ENCODE measurements at places on chromosomes 6 and 20.

DNA sequence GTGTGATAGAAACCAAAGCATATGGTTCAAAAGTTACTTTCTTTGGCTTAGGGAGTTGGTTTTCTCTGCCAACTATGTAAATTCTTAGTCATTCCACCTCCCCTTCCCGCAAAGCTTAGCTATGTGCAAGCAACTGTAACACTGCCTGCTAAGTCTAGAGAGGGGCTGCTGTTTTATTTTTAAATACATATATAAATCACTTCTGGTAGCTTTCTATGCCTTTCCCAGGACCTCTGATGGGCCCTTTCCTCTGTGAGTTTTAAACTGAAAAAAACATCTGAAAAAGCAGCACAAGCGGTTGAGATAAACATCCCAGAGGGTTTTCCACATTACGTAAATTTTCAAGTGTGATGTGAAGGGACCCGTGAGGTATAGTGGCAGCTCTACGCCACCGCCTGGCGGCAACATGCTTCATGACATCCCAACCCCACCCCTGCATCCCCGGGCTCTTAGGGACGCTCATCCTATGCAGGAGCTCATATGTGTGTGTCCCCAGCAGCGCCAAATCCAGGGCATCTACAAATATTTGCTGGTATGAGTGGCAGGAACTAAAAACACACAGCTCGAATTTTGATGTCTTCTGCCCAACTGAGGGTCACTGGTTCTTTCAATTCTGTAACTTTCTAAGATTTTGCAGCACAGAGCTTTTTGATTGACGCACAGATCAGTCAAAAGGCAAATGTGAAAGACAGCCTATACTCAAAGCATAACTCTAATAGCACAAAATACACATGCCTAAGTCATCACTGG, 12.7 kb downstream of the SAYSD1 start:
- no peak for DNase-seq

DNA sequence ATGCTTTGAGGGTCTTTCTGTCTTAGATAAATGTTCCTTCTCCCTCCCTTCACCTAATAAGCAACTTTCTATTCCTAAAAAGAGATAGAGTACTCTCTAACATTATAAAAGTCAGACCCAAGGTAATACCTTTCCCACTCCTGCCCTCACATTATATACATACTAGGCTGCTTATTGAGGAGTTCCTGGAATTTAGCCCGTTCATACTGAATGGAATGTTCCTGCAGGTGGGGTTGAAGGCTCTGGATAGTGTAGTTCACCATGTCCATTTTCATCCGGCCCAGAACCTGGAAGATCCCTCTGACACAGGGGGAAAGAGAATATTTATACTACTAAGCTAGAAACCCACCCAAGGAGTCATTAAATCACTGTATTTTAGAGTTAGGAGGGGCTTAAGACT, 20.4 kb downstream of the TCP11 start:
- no peak for DNase-seq

DNA sequence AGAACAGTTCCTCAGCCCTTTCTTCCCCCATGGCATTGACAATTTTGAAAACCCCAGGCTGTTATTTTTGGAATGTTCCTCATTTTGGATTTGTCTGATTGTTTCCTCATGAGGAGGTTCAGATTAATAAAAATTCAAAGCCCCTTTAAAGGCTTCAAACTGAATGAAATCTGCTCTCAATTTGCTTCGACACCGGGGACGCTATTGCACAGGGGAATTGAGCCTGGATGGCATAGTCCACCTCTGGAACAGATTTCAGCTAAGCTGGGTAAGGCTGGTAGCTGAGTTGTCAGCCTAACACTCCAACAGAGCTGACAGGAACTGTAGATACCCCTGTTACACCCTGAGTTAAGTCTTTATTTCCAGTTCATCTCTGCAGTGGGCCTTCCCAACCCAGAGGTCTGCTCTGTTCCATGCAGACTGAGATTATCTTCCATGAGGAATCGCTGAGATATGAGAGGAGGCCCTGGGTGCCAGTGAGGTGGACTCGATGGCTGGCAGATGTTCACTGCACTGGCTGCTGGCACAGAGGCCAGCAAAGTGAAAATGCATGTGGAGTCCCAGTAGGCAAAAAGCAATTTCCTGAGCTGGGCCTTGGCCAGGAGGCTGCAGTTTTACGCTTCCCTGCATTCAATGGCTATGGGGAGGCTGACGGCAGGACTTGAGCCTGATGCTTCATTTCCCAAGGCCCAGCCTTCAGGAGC, 73.3 kb upstream of the PAX1 start:
- no peak for DNase-seq

- no peak for DNase-seq
These were observed 24.1 kb downstream of the PXT1 start for GRCh38 chr6:36418558-36418957.

- no peak for DNase-seq
These were observed 6.7 kb upstream of the DLGAP4 start for GRCh38 chr20:36299459-36299858.

DNA sequence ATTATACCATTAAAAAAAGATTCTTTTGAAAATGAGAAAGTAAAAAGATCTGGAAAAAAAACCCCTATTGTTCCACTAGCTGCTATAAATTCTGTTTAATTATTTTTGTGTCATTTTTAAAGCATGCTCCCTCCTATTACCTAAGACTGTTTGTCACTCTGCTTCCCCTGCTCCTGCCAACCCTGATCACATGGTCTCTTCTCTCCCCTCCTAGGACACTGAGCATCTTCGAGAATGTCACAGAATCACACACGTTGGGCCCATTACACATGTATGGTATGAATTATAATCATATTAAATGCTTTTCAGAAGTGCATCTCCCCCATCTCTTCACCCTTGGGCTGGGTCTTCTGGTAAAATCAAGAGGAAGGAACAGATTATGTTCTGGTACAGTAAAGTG, 6.2 kb downstream of the SNAP91 start:
- no peak for DNase-seq

GRCh38 chr20:52972965-52973819, 1.0 kb downstream of the TSHZ2 start:
- no peak for DNase-seq

DNA sequence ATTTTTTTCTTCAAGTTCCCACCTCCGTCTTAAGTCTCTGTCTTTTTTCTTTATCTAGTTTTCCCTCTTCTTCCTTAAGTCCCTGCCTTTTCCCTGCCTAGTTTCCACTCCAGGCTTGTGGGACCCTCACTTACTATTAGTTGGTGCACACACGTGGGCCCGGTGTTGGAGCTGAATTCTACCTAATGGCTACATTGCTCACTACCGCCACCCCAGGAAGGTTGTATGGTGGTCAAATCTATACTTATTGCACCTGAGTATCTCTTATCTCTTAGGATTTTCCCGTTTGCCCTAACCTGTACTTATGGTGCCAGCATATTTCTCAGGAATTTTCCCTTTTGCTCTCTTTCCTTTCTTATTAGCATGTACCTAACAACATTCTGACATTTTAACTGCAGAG, 692.8 kb downstream of the EPM2A start:
- no peak for DNase-seq

- DNase-seq, result no peak
These were observed 327.6 kb upstream of the HTR1E start for GRCh38 chr6:86609549-86610388.

GRCh38 chr6:170371080-170371479, 64.5 kb downstream of the FAM120B start:
- DNase-seq, result no peak

DNA sequence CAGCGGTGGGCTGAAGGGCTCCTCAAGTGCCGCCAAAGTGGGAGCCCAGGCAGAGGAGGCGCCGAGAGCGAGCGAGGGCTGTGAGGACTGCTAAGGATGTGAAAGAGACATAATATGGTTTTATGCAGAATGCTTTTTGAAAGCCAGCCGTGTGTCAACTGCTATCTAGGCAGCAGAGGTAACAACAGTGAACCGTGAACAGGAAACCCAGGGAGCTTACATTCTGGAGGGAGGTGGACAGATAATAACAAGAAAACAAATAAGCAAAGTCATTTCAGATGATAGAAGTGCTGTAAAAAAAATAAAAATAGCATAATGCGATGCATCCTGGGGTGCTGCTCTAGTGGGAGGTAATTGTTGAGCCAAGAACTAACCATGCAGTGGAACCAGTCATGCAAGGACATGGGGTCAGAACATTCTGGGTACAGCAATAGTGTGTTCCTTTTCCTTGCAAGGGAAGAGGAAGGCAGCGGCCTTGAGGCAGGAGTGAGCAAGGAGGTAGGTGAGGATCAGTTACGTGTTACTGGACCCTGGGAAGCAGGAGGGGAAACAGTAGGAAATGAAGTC, 134.4 kb upstream of the TMEM170B start:
- DNase-seq, result no peak

DNA sequence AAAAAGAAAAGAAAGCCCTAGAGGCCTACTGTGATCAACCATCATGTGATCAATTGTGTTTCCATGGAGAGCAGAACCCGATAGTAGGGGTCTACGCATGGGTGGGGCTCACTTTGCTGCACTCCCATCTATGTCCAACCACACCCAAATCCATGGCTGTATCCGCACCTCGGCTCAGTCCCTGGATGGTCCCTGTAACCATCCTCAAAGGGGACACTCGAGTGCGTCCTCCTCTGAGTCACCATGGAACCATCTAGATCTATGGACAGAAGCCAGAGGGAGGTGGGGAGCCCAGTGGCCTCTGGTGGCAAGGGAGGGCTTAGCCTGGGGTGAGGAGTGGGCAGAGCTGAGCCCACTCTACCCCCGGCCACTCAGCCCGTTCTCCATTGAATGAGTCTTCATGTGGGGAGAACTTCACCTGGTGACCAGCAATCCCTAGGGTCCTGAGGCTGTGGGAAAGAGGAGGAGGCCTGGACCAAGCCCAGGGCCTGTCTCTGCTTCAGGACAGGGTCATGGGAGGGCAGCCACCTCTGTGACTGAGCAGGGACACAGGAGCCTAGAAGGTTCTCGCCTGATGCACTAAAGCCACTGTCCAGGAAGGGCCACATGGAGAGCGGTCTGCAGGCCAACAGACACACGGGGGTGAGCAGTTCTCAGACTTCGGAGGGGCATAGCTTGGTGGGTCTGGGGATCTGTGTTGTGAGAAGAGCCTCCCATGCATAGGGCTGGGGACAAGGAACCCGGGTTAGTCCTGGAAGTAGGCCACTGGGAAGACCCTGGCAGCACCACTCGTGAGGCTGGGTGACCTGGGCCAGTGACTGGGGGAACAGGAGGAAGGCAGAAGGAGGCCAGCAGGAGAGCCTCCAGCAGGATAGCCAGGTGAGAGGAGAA, 19.3 kb downstream of the RAET1L start:
- no peak for DNase-seq

DNA sequence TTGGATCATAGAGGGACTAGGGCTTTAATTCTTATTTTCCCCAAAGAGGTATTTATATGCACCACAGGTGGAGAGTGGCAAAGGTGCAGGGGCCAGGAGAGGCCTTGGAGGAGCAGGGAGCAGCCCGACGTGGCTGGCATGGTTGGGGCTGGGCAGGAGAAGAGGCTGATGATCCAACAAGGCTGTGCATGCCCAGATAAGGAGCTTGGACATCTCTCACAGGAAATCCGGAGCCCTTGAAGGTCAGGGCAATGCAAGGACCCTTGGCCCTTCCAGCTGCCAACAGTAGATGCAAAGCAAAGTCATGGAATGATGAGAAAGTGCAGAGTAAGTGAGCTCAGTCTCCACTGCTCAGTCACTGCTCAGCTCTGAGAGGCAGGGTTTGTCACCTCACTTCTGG, 39.9 kb upstream of the SIRT5 start:
- no peak for DNase-seq

DNA sequence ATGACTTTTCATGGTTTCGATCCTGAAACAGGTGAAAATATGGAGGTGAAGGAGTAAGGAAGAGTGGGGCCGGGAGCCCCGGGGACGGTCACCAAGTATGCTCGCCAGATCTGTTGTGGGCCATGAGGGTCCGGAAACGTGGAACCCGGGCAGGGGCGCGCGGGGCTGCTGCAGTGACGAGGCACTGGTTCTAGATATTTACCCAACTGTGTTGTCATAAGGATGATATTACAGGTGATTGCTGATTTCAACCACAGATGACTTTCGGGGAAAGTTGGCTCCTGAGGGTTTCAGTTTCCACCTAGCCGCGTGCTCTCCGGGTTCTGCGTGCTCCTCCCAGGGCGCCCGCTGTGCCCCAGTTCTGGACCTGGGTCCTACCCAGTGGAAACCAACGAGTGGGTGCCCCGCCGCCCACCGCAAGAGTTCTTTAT, 12.2 kb downstream of the RAET1G start:
- DNase-seq, result no peak

DNA sequence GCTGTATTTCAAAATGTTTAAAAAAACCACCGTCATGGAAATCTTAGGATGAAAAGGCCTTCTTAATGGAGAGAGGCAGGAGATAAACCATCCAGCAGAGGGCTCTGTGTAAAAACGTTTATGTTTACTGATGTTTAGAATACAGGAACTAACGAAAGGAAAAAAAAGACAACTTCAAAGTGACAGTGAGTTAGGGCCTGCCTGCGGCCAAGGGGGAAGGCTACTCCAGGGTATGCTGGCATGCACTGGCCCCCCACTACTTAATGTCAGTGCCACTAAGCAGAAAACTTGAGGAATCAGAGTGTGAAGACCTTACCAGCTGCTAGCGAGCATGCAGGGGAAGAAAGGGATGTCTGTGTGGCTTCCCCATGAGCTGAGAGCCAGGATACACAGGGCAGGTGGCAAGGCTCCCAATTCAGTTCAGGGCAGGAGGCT, 47.7 kb downstream of the AKAP7 start:
- no peak for DNase-seq

DNA sequence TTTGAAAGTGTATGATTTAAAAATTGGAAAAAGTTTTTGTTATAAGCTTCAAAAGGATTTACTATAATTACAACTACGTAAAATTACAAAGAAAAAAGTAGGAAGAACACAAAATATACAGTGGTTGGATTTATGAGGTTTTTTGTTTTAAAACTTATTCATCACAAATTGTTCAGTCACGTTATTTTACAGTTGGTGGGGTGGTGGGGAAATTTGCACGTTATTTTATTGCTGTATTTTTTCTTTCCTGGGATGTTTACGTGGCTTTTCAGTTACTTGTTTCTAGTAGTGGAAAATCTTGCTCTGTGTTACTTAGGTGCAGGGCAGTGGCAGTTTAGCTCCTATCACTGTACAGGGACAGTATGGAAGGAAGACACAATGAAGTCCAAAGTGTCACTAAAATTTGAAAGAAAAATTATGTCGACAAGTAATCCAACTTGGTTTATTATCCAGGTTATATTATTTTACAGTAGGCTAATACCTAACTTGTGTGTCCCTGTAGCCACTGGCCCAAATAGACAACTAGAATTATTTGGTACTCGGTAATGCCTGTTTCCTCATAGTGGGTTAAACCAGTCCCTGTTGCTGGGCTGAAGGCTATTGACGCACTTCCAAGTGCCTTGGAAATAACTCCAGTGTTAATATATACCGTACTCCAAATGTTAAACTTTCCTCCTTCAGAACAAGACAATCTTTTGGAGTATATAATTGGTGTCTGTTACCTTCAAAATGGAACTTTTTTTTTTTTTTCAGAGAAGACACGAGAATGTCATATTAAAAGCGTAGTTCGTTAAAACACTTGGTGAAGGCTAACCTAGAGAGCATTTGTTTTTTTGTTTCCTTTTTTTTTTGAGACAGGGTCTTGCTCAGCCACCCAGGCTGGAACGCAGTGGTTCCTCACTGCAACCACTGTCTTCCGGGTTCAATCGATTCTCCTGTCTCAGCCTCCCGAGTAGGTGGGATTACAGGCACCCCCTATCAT, 4.6 kb downstream of the JARID2 start:
- no peak for DNase-seq

Data from stimulated activated CD8-positive, alpha-beta memory T cell treated with anti-CD3 and anti-CD28 coated beads, Interleukin-4, amount 100 ng/mL, for 1 hour (primary cell).